ENCODE measurements at places on chromosomes 6 and 20.
A peak's percentile ranks its signal among the peaks of the same experiment; 100 is the strongest.

DNA sequence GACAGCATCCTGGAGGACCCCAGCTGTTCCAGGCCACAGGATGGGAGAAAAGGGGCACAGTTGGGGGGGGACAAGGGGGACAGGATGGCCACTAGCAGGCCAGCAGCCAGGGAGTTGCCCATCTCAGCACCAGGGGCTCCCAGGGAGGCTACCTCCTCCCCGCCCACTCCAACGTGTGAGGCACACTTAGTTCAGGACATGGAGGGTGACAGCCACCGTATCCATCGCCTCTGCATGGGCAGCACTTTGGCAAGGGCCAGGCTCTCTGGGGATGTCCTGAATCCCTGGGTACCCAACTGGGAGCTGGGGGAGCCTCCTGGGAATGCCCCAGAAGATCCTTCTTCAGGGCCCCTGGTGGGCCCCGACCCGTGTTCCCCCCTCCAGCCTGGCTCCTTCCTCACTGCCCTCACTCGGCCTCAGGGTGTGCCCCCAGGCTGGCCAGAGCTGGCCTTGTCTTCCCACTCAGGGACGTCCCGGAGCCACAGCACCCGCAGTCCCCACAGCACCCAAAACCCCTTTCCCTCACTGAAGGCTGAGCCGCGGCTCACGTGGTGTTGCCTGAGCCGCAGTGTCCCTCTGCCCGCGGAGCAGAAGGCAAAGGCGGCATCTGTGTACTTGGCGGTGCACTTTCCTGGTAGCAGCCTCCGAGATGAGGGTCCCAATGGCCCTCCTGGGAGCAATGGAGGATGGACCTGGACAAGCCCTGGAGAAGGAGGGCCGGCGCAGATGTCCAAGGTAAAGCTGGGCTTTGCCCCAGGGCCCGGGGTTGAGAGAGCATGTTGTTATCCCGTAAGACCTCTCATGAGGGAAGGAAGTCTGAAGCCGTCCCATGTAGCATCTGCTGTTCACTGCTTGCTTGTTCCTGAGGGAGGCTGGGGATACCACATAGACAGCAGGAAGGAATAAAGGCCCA is 30.7 kb downstream of the ZNF831 start:
- DNase-seq = no peak

DNA sequence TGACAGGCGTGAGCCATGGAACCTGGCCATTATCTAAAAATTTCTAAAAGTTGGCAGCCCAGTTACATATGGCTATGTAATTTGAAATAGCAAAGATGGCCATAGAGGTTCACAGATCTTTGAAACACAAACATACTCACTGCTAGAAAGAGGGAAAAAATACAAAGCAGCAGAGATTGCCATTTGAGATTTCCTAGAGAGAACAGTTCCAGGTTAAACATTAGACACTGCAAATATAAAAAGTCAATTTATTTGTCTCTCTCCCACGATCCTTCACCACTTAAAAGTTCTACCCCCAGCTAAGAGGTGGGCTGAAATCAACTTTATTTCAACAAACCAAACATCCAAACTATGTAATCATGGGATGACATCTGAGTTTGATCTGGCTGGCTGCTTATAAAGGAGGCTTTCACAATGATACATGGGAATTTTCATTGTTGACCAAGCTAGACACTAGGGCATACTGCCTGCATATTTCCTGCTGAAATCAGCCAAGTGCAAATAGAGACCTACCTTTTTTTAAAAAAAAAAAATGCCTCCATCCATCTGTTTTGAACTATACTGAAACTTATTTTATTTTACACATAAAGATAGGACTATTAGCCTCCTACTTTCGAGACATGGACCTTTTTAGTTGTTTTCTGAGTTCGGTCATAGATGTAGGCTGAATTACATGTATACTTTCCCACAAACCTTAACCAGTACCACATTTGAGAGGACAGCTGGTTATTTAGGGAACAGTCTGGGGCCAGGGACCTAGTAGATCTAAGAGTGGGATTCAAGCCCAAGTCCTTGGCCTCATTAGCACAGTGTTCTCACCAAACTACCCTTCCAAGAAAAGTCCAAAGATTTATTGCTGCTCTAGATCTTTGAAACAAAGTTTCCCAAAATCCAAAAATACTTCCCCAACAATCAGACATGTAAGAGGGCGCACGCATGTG is 16.6 kb downstream of the DCDC2 start:
- no peak for DNase-seq

GRCh38 chr6:100167585-100167984 is 173.6 kb upstream of the MCHR2 start:
- no peak for DNase-seq

GRCh38 chr6:11023032-11023431 is 21.1 kb downstream of the ELOVL2 start:
- no peak for DNase-seq

DNA sequence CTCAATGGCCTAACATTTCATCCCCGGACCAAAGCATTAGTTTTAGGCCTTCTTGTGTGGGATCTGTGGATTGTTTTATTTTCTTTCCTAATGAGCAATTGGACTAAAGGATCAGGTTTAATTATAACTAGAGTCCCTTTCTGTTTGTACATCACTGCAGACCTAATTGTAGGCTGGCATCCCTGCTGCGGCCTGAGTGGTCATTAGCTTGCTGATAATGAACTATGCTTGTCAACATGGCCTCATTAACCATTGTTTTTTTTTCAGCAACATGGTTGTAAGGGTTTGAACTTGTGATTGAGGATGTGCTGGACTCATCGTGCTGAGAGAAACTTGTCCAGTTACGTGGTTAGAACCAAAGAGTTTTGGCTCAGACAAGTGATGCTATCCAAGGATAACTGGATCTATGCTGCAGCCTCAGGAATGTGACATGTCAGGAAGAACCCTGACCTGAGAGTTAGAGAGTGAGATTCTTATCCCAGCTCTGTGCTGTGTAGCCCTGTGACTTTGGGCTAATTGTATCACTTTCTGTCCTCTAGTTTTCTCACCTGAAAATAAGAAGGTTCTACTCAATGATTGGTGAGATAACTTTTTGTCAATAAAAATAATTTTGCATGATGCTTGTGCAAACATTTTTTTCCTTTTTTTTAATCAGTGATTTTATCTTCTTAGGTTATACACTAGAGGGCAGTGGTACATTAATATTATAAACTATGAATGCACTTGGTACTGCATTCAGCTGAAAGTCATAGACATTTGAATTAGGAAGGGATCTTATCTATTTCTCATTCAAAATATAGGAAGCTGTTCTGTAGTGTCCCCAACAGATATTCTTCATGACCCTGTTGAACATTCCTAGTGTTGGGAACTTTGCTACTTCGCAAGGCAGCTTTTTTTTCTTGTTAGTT is 140.9 kb downstream of the RNF144B start:
- no peak for DNase-seq

DNA sequence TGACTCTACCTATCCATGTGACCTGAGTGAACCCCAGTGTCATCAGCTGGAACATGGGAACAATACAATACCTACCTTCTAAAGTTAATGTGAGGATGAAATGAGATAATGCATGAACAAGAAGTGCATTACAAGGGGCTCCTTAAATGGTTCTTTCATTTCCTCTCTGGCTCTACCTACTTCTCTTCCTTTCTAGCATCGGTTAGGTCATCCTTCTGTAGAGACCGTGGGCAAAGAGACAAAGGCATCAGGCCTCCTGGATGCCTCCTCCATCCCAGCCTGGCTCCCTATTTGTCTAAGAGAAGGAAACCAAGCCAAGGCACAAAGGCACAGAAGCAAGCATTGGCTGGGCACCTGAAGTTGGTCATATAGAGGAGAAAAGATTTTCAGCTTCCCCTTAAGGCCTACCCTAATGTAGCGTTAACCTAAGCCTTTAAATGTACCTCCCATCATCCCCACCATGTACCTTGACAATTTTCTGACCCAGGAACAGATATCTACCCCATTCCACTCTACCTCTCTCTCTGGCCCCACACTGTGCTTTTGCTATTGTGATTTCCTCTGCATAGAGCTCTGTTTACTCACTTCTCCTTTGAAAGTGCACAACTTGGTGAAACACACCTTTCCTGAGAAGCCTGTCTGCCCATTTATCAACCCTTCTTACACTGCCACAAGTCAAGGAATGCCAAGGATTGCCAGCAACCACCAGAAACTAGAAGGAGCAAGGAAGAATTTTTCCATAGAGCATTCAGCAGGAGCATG is 86.6 kb downstream of the GCLC start:
- DNase-seq = no peak

GRCh38 chr20:45405571-45406259 is 2.4 kb upstream of the DBNDD2 start:
- peak; percentile 60 for DNase-seq

GRCh38 chr6:21138336-21139069 is 455.0 kb upstream of the SOX4 start:
- no peak for DNase-seq

- DNase-seq = no peak
Observed at GRCh38 chr6:46961711-46962110, 40.0 kb upstream of the ADGRF5 start.

GRCh38 chr6:92507552-92507951 is 911.8 kb downstream of the EPHA7 start:
- no peak for DNase-seq

- DNase-seq = no peak
Observed at GRCh38 chr6:63389191-63389844, 69.5 kb upstream of the LGSN start.

DNA sequence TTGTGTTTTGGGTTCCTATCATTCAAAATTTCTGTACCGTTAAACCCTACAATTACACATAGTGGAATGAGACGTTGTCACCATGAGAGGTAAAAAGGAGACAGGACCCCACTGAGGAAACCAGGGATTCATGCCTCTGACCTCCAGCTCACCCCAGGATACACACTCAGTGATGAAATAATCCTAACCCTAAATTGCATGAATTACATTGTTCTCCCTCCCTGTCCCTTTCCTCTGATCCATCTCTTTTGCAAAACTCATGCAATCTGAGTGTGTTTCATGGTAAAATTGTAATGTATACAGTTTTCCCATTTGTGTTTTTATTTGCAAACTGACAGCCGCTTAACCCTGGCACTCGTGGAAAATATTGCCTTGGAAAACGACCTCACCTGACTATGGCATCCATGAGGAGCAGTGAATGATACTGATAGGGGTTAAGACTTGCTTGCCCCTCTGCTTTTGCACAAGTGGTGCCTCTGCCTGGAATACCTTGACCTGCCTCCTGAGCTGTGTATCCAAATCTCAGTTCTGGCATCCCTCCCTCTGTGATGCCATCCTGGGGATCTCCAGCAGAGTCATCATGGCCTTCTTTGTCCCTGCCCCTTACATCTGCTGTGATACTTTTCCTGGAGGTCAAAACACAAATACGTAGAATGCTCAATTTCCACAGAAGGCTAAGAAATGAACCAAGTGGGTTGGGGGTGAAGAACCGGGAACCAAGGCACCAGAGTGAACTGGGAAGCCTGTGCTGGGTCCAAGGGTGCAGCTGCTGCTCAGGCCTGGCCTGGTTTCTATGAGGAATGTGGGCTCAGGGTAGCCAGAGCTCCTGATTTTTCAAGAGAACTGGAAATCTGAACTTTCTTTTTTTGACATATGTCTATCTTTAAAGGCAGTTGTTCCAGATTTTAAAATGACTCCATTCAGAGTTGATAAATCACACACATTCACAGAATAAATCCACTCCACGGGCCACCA is 211.6 kb upstream of the ZNF217 start:
- no peak for DNase-seq

- no peak for DNase-seq
Observed at GRCh38 chr6:106546691-106547414, 82.4 kb downstream of the RTN4IP1 start.

- DNase-seq = no peak
Observed at GRCh38 chr6:24981386-24981760, 45.6 kb upstream of the RIPOR2 start.

DNA sequence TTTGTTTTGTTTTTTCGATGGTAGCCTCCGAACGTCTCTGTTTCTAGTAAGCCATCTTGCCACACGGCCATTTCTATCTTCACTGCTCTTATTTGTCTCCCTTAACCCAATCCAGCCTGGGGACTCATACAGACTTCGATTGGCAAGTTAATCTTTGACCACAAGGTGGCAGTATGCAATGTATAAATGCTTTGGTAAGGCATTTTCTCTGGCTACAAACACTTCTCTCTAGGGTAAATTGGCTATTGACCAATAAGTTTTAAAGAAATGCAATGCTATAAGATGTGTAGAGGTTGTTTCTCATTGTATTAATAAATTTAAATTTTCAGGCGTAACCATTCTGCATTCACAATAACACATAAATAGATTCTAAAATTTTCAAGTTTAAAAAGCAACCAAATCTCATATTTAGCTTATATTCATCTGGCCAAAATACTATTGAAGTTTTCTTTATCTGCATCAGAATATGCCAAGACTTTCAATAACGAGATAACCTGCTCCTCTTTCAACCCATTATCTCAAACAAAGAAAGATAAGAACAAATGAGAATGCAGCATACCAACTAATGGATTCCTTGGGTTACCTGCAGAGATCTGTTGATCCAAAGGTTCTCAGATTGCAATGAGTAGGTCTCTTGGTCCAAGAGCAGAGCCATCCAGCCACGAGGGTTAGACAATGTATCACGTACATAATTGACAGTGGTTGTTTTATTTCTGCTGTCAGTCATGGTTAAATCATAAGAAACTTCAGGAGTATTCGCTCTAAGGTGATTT is 231.9 kb downstream of the PKHD1 start:
- DNase-seq = no peak

GRCh38 chr6:131998255-131998982 is 47.2 kb upstream of the CCN2 start:
- DNase-seq = no peak

DNA sequence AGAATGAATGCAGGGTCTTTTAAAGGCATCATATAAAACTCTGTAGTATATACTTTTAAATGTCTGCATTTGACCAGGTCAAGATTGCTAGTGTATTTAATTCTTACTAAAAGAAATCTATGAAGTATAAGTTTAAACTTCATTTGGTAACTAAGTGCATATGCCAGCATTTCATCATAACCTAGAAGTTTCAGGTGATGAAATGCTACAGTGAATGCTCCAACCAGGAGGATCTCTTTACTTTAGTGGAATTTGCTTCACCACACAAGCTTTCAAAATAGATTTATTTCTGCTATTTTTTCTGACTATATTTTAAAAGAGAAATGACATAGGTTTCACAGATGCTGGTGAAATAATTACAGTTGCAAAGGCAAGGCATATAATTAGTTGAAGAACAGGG is 141.9 kb downstream of the HIVEP2 start:
- DNase-seq = no peak

- no peak for DNase-seq
Observed at GRCh38 chr20:37688093-37688492, 5.7 kb upstream of the CTNNBL1 start.

DNA sequence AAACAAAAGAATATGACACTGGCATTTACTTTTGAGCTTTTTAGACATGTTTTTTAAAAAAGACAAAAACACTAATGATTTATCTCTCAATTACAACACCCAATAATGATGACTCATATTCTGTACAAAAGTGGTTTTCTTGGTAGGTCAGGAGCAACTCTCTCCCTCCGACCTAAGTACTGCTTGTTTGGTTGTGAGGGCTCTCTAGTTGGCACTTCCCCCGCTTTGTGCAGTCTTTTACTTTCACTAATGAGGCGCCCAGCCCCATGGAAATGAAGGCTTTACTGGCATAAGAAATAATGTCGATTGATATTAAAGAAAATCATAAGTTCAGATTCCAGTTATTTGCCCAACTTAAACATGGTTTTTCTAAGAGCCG is 1.3 kb downstream of the KPNA5 start:
- DNase-seq = no peak

Data from left ventricle myocardium inferior (tissue), 1 donor.